ENCODE measurements at places on chromosomes 1 and 21.

- DNase-seq: no peak
These were observed 25.3 kb downstream of the PADI2 start for GRCh38 chr1:17093822-17094393.

GRCh38 chr1:24872061-24872850, 57.8 kb downstream of the RUNX3 start:
- no peak for DNase-seq

GRCh38 chr1:187411118-187411517, 582.4 kb downstream of the PLA2G4A start:
- DNase-seq: no peak

DNA sequence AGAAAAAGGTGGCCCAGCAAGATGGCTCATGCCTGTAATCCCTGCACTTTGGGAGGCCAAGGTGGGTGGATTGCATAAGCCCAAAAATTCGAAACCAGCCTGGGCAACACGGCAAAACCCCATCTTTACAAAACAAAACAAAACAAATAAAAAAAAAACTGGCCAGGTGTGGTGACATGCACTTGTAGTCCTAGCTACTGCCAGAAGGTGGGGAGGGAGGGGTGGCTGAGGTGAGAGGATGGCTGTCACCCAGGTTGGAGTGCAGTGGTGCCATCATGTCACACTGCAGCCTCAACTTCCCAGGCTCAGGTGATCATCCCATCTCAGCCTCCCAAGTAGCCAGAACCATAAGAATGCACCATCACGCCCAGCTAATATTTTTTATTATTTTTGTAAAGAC, 22.8 kb downstream of the RERE start:
- no peak for DNase-seq
